ENCODE measurements at places on chromosomes 3 and 15. TPM values are rescaled to one million over a fixed set of nuclear protein-coding genes. Genes with fewer than 3 reads are reported as not detected.

Gene TEX55
- polyA plus RNA-seq = not detected

DNA sequence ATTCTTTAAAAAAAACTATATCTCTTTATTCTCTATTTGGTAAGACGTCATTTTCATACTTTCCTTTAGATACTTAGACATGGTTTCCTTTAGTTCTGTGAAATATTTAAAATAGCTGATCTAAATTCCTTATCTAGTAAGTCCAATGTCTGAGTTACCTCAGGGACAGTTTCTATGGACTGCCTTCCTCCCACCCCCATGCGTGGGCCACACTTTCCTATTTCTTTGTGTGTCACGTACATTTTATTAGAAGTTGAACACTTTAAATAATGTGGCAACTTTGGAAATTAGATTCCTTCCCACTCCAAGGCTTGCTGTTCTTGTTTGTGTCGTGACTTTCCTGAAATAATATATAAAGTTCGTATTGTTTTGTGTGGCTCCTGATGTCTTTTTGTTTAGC is 260.7 kb downstream of the EDEM1 start:
- H3K27me3 ChIP-seq = no peaks in the 10 kb centered on the region
- H3K36me3 ChIP-seq = no peaks in the 10 kb centered on the region
- DNase-seq = no peak
- H3K4me3 ChIP-seq = no peak overlapping the region
- no peak overlapping the region for H3K27ac ChIP-seq

GRCh38 chr3:8853081-8853480 is 83.7 kb upstream of the OXTR start:
- DNase-seq = no peak
- H3K4me1 ChIP-seq = no peaks in the 10 kb centered on the region
- H3K27ac ChIP-seq = no peak overlapping the region
- H3K4me3 ChIP-seq = no peak overlapping the region
- no peaks in the 10 kb centered on the region for H3K36me3 ChIP-seq

GRCh38 chr3:66481071-66482017 is 19.5 kb downstream of the LRIG1 start:
- no peaks in the 10 kb centered on the region for H3K36me3 ChIP-seq
- peak overlapping the region; percentile 31 for H3K27ac ChIP-seq
- peak; percentile 67 for DNase-seq
- no peaks in the 10 kb centered on the region for H3K27me3 ChIP-seq
- H3K4me3 ChIP-seq = no peak overlapping the region

DNA sequence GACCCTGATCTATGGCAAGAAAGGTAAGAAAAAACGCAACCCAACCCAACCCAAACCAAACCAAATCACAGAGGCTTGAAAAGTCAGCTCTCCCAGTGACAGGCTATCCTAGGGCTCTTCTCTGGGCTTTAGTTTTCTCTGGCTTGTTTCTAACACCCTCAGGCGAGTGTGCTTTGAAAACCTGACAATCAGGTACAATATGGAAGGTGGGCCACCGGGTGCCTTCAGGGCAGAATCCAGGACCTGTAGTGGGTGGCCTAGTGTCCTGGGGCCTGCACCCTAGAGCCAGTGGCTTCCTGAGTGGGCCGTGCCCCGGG is 46.8 kb downstream of the BHLHE40 start:
- no peak overlapping the region for H3K4me3 ChIP-seq
- H3K4me1 ChIP-seq = peaks cover 7% of the 10 kb centered on the region
- no peak for DNase-seq
- no peaks in the 10 kb centered on the region for H3K27me3 ChIP-seq
- H3K27ac ChIP-seq = no peak overlapping the region
- no peaks in the 10 kb centered on the region for H3K36me3 ChIP-seq

DNA sequence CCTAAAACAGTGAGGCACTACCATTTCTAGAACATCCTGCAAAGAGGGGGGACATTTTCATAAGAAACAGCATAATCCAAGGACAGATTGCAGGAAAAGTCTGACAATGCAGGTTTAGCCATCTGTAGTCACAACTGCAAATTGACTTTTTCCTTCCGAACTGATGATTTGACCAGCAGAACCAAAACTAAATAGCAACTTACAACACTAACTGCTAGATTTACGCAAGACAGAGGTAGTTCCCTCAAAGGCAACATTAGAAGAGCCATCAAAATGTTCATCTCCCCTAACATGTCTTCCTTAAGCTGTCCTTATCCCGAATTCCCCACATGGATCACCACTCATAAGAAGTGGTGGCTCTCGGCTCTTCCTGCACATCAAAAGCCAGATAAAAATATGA is 129.6 kb downstream of the GADL1 start:
- H3K4me3 ChIP-seq = no peak overlapping the region
- H3K4me1 ChIP-seq = no peaks in the 10 kb centered on the region
- no peak overlapping the region for H3K27ac ChIP-seq
- DNase-seq = no peak
- no peaks in the 10 kb centered on the region for H3K36me3 ChIP-seq
- no peaks in the 10 kb centered on the region for H3K27me3 ChIP-seq

GRCh38 chr3:13002398-13003124 is 70.7 kb downstream of the IQSEC1 start:
- H3K4me3 ChIP-seq = no peak overlapping the region
- H3K4me1 ChIP-seq = no peaks in the 10 kb centered on the region
- H3K27ac ChIP-seq = no peak overlapping the region
- no peaks in the 10 kb centered on the region for H3K27me3 ChIP-seq

GRCh38 chr3:66823009-66823397 is 175.1 kb upstream of the KBTBD8 start:
- peak; percentile 37 for DNase-seq
- H3K27ac ChIP-seq = peak overlapping the region; percentile 43
- no peaks in the 10 kb centered on the region for H3K27me3 ChIP-seq
- H3K36me3 ChIP-seq = no peaks in the 10 kb centered on the region

Data from large intestine (tissue), 12 donors.